ENCODE measurements at places on chromosomes 1 and 21.
A peak's percentile ranks its signal among the peaks of the same experiment; 100 is the strongest.

GRCh38 chr21:26637201-26637745, 64.2 kb upstream of the CYYR1 start:
- no peak for DNase-seq

DNA sequence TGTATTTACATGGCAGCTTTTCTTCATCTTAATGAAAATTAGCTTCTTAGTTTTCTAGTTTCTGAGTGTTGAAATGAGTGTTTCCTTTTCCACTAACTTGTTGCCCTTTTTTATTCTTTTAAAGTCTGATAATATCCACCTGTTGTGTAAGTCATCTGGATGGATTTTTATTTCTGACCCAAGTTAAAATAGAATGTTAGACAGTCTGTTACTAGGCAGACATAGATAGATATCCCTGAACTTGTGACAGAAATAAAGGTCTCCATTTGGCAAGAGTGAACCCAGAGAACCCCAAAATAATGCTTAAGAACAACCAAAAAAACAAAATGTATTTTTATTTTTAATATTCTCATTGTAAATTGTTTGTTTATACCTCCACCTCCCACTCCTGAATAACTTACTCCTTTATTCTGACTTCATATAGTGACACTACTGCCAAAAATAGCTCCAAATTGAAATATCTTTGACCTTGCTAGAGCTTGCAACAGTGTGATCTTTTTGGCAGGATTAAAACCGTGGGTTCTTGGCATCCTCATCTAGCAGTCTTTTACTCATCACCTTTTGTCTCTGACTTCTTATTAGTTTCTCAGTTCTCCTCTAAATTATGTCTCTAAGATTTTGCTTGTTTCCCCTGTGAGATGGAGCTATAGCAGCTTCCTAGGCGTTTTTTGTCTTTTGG, 26.9 kb upstream of the SH3D21 start:
- no peak for DNase-seq

- no peak for DNase-seq
These were observed 17.3 kb downstream of the LTN1 start for GRCh38 chr21:28975397-28975796.

DNA sequence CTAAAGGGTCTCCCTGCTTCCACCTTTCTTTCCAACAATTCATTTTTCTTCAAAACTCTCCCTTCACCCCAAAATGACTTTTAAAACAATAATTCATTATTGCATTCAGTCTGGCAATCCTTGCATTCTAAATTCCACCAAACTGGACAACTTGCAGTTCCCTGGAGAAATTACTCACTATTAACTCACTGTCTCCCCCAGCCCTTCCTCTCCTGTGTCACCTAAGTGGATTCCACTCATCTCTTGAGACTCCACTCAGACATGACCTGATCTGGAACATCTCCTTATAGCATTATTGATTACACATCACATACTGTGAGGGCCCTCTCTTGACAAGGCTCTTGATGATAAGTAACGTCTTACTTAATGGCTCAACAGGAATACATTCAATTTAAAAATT, 257.1 kb downstream of the BRINP2 start:
- no peak for DNase-seq

GRCh38 chr21:37223804-37224345, 43.3 kb downstream of the VPS26C start:
- DNase-seq, result no peak

GRCh38 chr1:7352364-7352763, 418.7 kb upstream of the VAMP3 start:
- no peak for DNase-seq

GRCh38 chr1:236532850-236533249, 9.1 kb downstream of the LGALS8 start:
- DNase-seq, result no peak

DNA sequence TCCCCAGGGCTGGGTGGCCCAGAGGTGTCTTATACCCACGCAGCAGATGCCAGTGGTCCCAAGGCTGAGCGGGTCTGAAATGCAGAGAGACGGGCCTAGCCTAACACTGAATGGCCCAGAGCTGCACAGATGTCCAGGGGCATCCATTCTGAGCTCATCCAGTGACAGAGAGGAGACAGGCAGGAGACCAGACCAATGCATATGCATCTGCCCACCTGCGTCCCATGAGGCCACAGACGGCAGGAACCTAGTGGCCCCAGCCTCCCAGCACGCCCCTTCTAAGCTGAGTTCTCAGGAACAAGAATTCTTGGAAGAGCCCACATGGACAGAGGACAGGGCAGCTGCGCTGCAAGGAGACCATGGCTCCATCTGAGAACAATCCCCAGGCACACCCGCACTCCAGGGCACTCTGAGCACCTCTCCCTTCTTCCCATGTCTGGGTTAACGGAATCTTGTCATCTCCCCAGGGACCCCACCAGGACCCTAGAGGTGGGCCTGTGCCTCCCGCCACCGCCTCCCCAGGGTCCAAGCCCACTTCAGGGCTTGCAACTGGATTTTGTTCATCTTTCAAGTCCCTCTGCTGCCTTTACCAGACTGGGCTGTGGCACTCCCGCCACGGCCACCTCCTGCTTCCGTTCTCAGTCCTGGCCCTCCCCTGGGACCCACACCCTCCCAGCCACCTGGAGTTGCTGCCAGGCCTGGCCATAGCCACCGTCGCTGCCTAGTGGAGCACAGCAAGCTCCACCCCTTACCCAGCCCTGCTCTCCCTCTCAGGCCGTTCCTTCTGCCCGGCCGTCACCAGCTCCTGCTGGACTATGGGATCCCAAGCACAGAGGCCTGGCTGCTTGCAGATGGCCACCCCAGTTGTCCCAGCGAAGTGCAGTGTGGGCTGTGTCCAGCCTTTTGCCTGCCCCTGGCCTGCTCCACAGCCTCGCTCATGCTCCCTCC, 3.3 kb downstream of the WNT3A start:
- no peak for DNase-seq

GRCh38 chr1:50416553-50417453, 6.4 kb downstream of the DMRTA2 start:
- peak; percentile 61 for DNase-seq

DNA sequence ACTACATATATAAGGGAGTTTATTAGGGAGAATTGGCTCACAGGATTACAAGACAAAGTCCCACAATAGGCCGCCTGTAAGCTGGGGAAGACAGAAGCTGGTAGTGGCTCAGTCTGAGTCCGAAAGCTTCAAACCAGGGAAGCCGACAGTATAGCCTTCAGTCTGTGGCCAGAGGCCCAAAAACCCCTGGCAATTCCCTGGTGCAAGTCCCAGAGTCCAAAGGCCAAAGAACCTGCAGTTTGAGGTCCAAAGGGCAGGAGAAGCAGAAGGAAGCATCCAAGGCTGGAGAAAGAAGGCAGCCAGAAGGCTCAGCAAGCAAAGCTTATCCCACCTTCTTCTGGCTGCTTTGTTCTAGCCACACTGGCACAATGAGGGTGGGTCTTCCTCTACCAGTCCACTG, 13.9 kb downstream of the TTLL7 start:
- DNase-seq, result no peak

DNA sequence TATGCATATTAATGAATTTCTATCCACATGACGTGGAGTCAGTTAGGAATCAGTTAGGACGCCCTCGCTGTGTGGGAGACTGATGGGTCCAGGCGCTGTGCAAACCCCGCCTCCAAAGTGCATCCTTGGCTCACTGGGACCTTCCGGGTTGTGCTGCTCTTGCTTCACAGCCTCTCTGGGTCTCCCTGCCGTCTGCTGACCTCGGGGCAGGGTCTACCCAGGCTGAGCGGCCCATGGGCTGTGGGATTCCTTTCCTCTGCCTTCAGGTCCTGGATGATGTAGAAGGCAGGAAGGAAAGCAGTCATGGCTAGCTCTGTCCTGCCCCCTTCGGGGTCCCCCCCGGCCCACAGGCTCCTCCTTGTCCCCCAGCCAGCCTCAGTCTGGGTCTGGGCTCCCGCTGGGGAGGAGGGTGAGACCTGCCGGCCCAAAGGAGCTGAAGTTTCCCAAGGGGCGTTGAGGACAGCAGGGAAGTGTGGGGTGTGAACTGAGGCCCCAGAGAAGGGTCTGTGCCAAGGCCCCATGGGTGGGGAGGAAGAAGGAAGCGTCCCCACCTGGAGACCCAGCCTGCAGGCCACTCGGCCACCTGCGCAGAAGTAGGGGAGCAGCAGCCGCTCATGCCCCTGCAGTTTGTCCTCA, 24.6 kb upstream of the CDK11A start:
- no peak for DNase-seq

GRCh38 chr1:212970085-212970484, 19.7 kb downstream of the VASH2 start:
- no peak for DNase-seq

- no peak for DNase-seq
These were observed 111.3 kb downstream of the TNFSF18 start for GRCh38 chr1:172939475-172939874.

DNA sequence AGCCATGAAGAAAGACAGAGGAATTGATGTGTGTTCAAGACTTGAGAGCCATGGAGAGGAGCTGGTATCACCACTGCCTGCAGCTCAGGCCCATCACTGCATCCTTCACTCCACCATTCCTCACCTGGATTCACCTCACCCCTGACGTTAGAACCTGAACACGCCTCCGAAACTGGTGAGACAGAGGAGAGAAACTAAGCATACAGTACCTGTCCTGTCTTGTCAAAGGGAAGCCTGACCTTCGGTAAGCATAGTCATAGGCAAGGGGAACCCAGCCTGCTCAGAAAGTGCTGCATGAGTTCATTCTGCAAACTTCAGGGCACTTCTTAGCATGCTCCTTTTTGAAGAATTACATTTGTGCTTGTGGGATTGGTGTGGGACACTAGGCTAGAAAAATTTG, 425.8 kb downstream of the DSCAM start:
- DNase-seq, result no peak

DNA sequence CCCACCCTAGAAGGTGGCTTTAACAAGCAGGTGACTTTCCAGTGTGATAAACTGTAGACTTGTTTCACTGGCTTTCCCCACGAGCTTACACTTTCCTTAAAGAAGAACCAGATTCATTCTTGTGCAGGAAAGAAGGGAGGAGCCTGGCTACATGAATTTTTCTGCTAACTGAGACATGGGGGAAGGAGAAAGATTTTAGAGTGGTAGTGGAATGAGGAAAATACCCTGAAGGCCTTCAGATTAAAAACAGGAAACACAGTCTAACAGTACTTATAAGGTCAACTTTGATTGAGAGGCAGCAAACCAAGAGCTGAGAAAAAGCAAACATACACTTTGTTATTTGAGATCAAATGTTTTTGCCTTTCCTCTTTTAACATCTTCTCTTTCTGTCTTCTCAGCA, 640.9 kb upstream of the PLXNA2 start:
- DNase-seq, result no peak

DNA sequence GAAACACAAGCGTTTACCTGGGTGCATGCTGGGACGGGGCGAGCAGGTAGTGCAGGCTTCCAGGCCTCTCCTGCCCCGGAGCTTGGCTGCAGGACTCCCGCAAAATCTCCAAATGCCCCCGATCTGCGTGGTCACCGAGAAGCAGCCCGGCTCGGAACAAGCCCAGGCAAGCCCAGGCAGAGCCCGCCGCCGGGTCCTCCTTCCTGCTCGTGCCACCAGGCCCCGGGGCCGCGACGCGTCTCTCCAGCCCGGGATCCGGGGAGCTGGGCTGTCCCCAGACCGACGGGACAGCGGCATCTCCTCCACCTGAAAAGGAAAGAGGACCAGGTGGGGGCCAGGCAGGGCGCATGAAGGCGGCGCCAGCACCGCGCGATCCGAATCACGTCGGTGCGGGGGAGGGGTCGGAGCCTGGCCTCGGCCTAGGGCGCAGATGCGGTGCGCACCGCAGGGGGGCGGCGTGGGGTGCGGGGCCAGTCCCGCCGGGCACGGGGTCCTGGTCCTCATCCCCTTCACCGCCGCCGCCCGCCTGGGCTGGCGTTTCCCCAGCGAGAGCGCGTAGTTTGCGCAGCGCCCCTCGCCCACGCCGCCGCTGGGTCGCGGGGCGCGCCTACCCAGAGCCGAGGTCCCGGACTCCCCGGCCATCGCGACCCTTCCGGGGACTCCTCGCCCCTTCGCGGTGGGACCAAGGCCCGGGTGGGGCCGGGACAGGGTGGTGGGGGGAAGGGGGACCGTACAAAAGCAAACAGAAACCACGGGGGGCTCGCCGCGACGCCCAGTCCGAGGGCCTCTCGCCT, 52.4 kb upstream of the H6PD start:
- DNase-seq, result peak; percentile 66

DNA sequence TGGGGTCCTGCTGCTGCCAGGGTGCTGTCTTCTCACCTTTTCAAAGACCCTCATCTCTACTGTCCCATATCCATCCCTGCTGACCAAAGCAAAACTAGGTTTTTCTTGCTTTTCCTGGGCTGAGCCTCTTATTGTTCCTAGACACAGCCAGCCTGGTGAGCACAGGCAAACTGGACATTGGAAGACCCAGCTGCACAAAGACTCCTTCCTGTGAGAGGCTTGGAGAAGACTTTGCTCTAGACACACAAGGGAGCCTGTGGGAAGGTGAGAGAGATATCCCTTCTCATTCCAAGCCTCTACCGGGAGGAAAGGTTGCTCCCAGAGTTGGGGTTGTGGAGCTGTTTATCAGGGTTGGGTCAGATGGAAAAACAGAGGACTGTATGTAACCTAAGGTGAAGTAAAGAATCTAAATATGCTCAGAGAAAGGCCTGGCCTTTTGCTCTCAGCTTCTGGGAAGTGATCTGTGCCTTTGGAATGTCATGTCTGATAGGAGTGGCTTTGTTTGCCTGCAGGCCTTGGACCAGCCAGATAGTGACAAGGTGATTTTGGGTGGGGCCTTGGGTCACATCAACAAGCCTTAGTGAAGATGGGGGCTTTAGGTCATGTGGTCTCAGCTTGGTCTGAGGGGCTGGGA, 87.6 kb upstream of the RUNX1 start:
- DNase-seq, result no peak

- DNase-seq, result peak; percentile 71
These were observed 45.2 kb downstream of the CAMK2N1 start for GRCh38 chr1:20440785-20441200.

GRCh38 chr1:15676010-15676409, 8.1 kb upstream of the PLEKHM2 start:
- no peak for DNase-seq

- DNase-seq, result no peak
These were observed 29.8 kb upstream of the SPAG17 start for GRCh38 chr1:118214866-118215265.

DNA sequence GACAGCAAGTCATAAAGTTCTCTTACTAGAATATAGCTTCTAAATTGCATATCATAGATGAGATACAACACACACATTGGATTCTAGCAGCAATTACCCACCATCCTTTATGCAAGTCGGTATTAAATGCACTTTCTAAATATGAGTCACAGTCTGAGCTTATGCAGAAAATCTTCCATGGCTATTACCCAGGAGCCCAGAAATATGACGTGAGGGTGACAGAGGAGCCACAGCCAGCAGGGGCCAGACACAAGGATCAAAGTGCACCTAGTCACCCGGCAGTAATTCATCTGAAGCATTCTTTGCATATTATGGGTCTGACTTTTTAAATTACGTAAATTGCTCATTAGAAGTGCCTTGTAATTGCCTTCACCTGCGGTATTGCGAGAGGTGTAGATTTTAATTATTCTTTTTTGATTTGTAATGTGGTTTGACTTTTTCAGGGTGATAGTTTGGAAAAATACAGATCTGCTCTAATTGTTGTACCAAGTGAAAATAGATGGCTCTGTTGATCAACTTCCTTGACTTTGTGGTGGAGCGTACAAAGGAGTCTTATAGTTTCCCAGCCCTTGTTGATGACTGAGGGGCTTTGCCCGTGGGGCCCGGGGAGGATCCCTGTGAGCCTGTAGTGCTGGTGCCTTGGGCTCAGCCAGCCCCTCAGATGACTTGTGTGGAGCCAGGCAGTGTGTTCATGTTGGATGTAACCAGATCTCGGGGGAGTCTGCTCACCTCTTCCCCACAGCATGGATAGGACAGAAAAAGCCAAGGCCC, 470.0 kb upstream of the VAMP3 start:
- DNase-seq, result no peak
